ENCODE measurements at places on chromosomes 5 and 9.

- no peak for DNase-seq
Observed at GRCh38 chr5:1769752-1770442, 29.7 kb downstream of the MRPL36 start.

- no peak for DNase-seq
Observed at GRCh38 chr5:159786901-159787691, 129.2 kb upstream of the ADRA1B start.

DNA sequence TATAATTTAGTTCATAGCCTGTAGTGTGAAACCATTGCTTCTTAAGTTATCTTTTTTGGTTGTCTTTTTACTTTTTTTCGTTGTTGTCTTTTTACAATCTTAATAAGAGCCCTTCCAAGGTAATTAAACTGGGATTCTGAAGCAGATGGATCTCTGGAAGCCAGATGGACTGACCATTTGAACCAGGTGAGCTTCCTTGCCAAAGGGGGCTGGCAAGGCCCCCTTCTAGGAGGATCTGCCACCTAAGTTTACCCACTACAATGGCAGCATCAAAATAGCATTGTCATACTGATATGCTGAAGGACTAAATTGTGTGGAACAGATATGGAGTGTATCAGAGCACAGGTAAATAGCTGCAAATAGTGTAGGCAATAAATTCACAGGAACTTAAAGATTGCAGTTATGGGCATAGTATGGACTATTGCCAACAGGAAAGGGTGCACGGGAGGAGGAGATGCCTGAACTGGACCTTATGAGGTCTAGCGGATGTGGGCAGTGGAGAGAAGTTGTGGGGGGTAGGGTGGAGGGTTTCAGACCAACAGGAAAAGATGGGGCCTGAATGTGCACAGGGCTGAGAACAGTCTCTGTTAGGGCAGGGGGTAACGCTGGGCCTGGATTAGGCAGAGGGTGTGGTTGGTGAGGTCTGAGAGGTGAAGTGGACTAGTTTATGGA is 61.5 kb upstream of the CTXN3 start:
- no peak for DNase-seq

DNA sequence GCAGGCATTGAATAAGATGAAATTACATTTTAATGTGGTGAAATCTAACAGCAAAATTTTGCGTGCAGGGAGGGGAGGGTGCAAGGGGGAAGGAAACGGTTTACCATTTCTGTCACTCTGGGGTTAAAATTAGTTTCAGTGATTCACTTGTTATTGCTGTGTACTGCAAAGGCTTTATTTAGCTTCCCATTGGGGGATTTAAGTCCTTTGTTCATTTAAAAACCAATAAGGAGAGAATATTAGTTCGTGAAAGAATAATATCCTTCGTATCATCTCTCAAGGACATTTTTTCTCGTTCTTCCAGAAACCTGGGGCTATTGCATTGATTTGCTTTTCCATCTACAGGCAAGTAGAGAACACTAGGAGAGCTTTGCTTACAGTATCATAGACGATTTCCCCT is 667.8 kb upstream of the RGMB start:
- no peak for DNase-seq

DNA sequence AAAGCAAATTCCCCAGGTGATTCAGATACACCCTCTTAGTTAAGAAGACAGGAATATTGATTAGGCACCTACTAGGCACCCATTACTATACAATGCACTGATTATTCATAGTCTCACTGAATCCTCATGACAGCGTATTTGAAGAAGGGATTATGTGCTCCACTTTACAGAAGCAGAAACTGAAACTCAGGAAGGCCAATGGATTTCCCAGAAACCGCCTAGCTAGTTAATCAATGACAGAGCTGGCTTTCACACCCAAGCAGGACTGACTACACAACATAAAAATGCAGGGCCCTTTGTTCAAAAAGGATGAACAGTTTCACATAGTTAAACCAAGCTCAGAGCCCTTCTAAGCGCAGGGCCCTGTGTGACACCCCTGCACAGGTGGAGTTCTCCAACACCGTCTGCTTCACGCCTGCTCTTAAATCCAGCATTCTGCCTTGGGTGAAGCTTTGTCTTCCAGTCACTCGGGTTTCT is 117.3 kb downstream of the TTLL11 start:
- no peak for DNase-seq

- no peak for DNase-seq
Observed at GRCh38 chr5:125011419-125011818, 265.0 kb upstream of the ZNF608 start.

GRCh38 chr5:114324282-114324681 is 37.6 kb upstream of the KCNN2 start:
- no peak for DNase-seq

DNA sequence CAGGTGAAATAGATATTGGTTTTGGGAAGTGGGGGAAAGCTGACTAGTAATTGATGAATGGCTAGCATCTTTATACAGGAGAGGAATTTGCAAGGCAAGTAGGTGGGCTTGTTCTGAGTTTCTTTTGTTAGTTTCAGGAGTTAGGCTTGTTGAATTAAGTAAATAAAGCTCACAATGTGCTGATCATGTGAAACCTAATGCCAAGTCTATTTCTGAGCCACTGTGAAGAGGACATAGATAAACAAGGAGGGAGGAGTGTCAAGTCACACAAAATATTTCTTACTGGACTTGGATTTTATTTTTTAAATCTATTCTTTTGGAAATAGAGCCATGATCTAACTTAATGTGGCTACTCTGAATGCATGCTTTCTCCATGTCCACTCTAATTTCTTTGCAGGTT is 19.9 kb downstream of the GDA start:
- no peak for DNase-seq

DNA sequence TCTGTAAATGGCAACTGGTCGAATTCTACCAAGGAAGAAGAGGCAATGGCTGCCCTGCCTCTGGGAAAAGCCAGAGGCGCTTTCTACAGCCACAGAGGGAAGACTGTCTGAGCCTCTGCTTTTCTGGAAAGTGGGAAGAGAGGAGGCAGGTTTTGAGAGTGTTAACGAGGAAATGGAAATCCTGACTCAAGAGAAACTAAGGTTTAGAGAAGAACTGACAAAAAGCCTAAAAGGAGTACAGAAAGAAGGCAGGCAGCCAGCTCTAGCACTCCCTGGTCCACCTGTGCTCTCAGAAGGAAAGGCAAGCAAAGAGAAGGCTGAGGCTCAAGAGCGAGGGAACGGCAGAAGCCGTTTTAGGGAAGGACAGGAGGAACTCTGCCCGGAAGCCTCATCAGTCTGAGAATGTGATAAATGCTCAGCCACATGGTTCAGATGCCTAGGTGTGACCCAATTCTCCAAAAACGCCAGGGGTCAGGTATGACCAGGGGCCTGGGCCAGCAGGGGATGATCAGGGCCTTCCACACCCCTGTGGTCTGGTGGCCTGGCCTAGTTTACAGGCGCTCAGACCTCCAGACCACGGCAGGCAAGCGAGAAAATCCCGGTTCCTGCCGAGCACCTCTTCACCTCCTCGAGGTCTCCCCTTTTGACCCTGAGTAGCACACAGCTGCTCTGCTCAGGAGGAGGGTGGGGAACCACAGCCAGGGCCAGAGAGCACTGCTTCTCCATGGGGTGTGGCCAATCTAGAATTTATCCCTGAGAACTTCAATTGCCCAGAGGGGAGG is 79.9 kb upstream of the FBXW11 start:
- DNase-seq = no peak
